GM12878 (cell line): ENCODE measurements at places on chromosomes 11 and 22. TPM values are rescaled to one million over a fixed set of nuclear protein-coding genes. Genes with fewer than 3 reads are reported as not detected.

The OR52I1 gene
- not detected in 2 replicates for total RNA-seq

The GRK3 gene
- 25.2 and 26.1 TPM in 2 replicates for total RNA-seq

The PAFAH1B2 gene
- total RNA-seq: 49.3 and 49.6 TPM in 2 replicates

The RASL10A gene
- 0.32 and 0.46 TPM in 2 replicates for total RNA-seq

The PANX2 gene
- total RNA-seq: 0.32 and 0.44 TPM in 2 replicates

The SNRPD3 gene
- 111 and 112 TPM in 2 replicates for total RNA-seq

The OR5B21 gene
- total RNA-seq: not detected in 2 replicates

The MFRP gene
- total RNA-seq: not detected in 2 replicates

The CECR2 gene
- total RNA-seq: 0.08 and 0.13 TPM in 2 replicates
